Activated gamma-delta T cell treated with Interleukin-2 at 50 U/mL for 16 hours (primary cell): ENCODE measurements at places on chromosomes 3 and 15.

DNA sequence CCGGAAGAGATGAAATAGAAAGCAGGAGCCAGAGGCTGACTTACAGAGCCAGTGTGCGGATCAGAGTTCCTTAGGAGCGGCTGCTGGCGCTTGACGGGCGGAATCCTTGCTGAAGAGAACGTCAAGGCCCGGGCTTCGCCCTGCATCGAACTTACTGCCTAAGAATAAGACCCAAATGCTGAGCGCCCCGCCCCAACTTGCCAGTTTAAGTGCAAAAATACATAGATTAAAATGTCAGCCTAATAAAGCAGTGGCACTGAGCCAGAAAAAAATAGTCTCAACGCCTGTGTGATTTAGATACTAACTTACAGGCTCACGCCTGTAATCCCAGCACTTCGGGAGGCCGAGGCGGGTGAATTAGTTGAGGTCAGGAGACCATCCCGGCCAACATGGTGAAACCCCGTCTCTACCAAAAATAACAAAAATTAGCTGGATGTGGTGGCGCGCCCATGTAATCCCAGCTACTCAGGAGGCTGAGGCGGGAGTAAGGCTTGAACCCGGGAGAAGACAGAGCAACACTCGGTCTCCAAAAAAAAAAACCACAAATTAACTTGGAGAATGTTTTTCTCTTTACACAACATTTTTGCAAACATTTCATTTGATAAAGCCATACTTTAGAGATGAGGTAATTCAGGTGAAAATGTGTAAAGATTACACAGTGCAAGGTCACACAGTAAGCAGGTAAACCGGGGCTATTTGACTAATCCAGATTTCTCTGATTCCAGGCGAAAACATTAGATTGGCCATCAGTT, 1.2 kb upstream of the UBP1 start:
- DNase-seq: no peak

- no peak for DNase-seq
Observed at GRCh38 chr15:91289324-91289723, 189.3 kb downstream of the SV2B start.

DNA sequence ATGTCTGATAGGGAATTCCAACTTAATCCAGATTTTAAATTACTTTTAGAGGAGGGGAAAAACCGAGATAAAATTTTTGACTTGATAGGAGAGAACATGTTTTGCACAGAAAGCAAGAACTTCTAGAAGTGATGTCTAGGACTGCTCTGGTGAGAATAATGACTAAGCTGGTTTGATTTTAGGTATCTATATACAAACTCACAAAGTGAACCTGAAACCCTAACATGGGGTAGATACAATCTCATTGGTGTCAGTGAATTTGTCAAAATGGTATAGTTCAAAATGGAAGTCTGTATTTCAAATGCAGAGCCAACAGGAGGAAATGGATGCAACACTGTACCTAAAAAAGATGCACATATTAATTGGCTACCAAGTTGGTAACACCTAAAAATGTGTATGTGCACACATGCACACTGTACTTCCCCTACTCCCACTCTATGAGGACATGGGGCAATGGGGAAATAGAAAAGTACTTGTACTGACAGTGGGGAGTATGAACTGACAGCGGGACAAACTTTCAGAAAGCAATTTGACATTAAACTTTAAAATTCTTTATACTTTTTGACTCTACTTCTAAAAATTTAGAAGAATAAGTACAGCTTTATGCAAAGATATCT, 53.0 kb downstream of the NR1I2 start:
- DNase-seq: no peak

DNA sequence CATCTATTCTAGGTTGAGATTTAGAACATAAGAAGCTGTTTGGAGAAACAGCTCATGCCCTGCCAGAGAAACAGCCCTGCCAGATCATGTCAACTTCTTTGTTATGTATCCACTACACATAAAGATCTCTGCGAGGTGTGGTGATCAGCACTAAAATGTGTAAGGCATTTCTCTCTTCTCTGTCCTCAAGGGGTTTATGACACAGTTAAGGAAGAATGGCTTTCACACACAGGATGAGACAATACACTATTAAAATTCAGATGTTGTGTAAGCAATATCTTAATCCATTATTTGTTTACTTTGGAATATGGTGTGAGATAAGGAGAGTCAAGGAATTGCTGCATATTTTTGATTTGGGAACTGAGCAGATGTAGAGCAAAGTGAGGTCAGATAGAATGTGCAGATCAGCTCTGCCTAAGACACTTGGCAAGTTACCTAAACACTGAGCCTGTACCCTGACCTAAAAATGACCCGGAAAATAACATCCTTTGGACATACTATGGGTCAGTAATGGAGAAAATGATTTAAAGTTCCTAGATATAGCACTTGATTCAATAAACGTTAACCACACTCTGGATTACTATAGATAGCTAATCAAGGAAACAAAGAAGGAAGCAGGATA, 434.7 kb upstream of the PDZRN3 start:
- no peak for DNase-seq

- DNase-seq: no peak
Observed at GRCh38 chr3:187136337-187136736, 3.0 kb downstream of the RPL39L start.

DNA sequence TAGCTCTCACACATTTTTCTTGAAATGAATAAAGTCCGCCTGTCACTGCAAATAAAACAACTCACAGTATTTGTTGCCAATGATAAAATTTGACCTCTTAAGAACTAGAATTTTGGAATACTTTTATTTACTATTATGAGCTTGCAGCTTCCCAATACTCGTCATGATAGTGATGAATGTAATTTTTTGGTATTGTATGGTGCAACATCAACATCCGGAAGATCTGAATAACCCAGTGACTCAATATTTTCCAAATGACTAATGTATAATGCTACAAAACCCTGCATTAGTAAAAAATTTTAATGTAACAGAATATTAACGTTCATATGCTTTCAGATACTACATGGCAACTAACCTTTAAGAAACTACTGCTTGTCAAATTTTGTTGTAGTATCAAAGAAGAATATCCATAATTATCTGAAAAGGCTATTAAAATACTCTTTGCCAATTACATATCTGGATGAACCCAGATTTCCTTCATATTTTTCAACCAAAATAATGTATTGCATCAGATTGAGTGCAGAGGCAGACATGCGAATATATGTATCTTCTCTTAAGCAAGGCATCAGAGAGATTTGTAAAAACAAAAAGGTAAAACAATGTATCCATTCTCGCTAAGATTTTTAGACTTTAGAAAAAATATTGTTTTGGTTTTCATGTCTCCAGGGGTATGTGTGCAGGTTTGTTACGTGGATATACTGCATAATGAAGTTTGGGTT, 95.3 kb downstream of the IGF2BP2 start:
- no peak for DNase-seq

DNA sequence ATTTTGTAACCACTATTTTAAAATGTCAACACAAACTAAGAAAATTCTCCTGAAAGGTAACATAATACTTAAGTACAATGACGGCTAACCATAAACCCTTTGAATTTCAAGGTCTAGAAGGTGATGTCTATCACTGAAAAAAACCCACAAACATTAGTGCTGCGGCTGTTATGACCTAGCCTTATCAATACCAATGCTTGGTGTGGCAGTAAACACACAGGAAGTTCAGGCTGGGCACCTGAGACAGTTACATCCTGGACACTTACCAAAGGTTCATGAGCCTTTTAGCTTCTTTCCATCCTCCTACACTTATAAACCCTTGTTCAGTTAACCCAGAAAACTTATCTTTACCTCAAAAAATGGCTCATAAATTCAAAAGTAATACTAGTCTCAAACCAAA, 5.8 kb downstream of the HSPBAP1 start:
- no peak for DNase-seq

- peak; percentile 86 for DNase-seq
Observed at GRCh38 chr15:70492240-70493177, 270.8 kb downstream of the UACA start.

DNA sequence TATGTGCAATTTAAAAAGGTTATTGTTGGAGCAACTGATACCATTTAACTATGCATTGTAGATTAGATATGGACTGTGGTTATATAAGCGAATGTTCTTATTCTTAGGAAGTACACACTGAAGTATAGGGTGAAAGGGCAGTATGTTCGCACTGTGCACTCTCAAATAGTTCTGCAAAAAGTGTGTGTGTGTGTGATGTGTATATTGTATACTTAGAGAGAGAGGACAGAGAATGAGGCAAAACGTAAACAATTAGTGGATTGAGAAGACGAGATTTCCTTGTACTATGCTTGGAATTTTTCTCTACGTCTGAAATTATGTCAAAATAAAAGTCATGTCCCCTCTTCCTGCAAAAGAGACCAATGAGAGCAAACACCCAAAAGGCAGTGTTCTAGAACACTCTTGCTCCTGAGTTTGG, 30.4 kb downstream of the LSM3 start:
- DNase-seq: no peak

- DNase-seq: no peak
Observed at GRCh38 chr3:123261666-123262065, 59.9 kb downstream of the SEC22A start.

- no peak for DNase-seq
Observed at GRCh38 chr3:113266738-113267137, 55.4 kb downstream of the BOC start.

DNA sequence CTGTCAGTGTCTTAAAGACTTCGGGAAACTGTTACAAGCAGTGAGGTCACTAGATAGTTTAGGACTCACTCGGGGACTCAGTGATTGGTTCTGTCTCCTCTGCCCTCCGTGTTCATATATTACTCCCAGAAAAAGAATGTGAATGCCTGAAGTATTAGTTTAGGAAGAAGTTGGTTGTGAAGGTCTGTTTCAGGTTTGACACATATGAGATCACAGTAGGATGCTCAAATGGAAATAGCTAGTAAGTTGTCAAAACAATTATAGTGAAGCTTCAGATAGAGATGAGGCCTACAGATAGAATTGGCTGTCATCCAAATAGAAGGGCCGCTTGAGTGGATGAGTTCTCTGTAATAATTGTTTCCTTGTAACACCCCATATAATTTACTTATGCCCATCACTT, 172.6 kb downstream of the PLCL2 start:
- DNase-seq: no peak

DNA sequence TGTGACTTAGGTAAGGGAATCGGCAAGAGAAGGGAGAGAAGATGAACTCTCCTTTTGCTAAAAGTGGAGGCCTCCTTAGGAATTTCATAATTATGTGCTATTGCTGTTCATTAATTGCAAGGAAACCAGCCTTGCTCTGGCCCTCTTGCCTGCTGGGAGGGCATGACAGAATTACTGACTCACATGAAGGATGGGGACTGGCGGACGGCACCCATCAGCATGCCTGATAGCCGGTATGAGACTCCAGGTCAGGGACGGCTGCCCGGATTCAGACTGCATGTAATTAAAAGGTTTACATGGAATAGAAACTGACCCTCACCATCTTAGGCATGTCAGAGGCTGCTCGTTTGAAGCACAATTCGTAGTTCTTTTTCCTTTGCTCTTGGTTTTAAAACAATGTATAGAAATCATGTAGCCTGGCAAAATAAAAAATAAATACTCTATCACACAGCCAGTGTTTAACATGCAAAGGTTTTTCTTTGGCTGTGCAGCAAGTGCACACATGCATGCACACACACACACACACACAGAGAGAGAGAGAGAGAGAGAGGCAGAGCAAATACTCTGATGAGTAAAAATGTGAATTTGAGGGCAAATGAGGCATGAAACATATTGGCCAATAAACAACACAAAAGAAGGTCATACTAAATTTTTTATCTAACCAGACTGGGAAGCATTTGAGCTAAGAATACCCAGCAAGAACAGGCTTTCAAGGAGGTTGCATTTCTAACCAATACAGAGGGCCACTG, 82.7 kb downstream of the FOXB1 start:
- no peak for DNase-seq

DNA sequence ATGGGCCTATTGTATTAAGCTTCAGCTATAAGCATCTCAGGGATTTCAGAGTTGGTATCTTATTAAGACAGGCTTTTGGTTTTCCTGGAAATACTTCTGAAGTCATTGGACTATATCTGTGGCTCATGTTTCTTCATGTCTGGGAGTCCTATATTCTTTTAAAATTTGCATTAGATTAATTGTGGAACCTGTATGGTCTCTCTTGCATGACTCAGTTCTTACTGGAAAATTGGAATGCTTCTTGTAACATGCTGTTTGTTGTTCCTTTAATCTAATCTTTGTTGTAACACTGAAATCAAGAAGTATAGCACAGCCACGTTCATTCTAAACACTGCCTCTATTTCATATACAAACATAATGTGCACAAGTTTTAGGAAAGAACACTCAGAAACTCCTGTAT, 208.1 kb downstream of the RBMS3 start:
- DNase-seq: no peak

DNA sequence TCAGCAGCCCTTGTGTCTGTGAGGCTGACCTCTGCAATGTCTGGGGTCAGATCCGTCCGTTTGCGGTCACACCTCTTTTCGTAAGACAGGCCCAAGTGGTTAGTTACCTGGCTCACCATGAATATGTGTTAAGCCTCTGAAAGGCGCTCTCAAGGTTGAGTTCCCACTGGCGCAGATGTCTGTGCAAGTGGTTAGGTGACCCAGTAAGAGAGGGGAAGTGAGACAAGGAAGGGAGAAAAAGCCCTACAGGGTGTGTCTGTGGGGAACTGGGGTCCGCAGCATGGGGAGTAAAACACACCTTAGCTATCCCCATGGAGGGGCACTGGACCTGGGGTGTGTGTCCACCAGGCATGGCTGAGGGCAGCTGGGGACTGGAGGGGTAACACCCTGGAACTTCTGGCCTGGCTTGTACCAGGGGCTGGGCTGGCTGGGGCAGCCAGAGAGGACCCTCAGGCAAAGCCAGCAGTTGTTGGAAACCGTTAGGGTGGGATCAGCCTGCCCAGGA, 391.6 kb upstream of the PROK2 start:
- no peak for DNase-seq

DNA sequence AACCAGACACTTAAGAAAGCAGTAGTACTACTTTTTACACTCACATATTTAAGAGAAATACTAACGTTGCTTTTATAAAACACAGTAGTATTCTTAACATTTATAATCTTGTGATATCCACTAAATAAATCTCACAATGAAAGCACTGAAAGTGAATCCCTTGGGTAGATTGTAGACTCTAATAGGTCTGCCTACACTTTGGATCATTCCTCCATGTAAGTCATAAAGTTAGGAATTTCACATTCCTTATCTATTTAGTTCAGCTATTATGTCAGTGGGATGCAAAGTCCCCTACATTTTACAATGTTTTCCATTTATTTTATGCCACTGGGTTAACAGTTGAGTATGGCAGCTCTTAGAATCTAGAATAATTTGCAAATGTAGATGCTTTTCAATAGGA, 330.7 kb downstream of the LSAMP start:
- DNase-seq: no peak

- no peak for DNase-seq
Observed at GRCh38 chr3:60890226-60890625, 361.0 kb downstream of the FHIT start.

DNA sequence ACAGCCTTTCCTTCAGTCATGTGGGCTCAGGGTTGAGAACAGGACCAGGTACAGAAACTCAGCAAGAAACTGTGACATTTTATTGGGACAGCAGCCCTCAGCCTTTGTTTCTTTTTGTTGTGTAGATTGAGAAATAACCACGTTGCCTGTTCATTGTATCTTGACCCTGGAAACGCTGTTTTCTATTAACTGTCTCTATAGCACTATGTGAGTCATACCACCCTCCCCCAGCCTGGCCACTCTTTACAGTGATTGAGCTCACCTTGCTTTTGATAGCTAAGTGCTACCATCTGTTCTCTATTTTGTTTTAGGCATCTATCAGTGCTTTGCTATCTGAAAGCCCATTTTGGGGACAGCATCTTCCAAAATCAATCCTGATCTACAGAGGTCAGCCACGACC, 127.9 kb downstream of the CD47 start:
- no peak for DNase-seq
